ENCODE measurements at places on chromosomes 5 and 9.

DNA sequence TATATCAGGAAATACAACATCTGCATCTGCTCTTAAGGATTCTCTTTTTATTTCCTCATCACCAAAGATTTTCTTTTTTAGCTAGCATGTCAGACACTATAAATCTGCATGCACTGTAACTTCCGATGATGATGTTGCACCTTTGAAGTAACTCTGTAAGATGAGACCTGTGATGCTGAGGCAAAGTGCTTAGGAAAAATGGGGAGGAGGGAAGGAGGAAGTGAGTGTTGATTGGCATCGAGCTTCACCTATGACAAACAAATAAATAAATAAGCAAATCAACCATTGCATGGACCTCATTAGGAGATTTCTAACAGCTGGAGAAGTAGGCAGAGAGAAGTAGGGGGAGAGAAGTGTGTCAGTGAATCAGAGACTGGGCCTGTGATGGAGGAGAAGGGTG, 52.6 kb downstream of the ENC1 start:
- DNase-seq: no peak

DNA sequence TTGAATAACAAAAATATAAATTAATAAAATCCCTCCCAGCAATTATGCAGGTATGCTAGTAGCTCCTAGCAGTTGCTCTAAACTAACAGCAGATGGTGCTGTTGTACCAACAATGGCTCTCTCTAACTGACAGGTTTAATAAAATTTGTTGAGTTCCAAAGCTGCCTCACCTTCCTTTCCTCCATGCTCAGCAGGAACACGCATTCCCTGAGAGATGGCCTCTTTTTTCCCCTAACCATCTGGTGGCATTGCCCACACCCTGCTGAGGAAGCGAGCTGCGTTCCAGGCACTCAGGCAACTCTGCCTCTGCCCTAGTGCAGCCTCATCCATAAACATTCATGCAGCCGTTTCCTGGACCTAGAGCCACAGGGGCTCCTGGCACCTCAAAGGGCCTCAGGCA, 106.2 kb downstream of the KLHL3 start:
- peak; percentile 11 for DNase-seq

- DNase-seq: no peak
These were observed 172.8 kb downstream of the AUH start for GRCh38 chr9:91188719-91189590.

DNA sequence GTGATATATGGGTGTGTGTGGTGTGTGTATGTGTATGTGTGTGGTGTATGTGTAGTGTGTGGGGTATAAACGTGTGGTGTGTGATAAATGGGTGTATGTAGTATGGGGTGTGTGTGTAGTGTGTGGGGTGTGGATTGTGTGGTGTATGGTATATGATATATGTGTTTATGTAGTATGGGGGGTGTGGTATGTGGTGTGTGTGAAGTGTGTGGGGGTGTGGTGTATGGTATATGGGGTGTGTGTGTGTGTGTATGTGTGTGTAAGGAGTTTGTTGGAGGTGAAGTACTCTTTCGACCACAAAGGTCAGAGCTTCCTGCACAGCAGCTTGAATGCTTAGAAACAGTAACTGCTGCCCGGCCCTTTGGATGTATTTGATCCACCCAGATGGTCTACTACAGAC, 145.2 kb upstream of the IQGAP2 start:
- no peak for DNase-seq

GRCh38 chr5:88824892-88825583, 57.9 kb downstream of the MEF2C start:
- no peak for DNase-seq
